ENCODE measurements at places on chromosomes 2 and 18.

DNA sequence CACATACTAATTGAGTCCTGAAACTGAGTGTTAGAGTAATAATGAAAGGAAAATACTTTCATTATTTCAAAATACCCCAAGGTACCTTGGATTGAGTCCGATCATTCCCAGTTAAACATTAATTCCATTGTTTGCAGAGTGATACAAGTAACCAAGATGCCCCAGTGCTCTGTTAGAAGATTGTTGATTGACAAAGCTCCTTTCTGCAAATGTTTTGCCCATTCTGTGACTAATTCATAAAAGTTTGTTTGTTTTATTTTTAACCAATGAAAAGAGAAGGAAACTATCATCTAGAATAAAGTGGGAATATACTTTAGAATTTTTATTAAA lies 124.0 kb downstream of the GULP1 start:
- DNase-seq: no peak

DNA sequence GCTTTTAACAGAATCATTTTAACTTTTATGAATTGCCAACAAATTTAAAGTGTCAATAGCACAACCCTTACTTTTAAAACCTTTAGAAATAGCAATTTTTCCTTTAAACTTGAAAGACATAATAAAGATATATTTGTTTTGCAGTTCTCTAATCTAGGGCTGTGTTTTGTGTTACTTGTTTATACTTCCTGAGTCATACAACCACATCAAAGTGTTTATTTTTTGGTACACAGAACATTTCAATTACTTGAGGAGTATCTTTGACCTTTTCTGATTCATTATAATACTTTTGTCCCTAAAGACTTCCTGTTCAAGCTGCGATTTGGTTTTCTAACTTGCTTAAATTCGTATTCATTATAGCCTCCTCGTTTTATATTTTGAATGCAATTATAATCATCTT lies 21.8 kb downstream of the TYW5 start:
- DNase-seq: no peak

DNA sequence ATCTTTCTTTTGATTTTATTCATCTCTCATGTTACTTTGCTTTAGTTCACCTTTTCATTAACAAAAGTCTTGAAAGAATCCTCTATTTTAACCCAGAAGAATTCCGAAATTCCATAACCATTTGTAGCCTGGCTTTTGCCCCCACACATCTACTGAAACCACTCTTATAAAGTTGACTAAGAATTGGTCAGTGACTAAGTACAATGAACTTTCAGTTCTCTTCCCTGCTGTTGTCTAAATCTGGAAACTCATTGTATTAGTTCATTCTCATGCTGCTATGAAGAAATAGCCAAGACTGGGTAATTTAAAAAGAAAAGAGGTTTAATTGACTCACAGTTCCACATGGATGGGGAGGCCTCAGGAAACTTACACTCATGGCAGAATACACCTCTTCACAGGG lies 49.9 kb upstream of the PNPT1 start:
- DNase-seq: no peak

DNA sequence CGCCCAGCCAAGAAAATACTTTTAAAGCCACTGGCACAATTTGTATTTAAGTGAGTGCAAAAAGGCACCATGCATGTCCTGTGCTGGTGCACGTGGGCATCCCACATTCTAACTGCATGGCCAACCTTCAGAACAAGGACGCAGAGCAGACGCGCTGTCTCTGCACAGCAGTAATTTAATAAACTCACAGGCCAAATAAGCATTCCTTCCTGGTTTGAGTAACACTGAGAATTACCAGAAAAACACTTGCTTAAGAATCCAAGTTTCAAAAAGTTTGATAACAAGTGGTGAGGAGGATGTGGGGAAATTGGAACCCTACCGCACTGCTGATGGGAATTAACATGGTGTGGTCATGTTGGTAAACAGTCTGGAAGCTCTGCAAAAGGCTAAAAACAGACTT lies 38.7 kb downstream of the RPL31 start:
- no peak for DNase-seq

GRCh38 chr2:156884216-156884615 lies 373.3 kb upstream of the GALNT5 start:
- DNase-seq: peak; percentile 78

- no peak for DNase-seq
Observed at GRCh38 chr2:66846887-66847286, 412.0 kb downstream of the MEIS1 start.

DNA sequence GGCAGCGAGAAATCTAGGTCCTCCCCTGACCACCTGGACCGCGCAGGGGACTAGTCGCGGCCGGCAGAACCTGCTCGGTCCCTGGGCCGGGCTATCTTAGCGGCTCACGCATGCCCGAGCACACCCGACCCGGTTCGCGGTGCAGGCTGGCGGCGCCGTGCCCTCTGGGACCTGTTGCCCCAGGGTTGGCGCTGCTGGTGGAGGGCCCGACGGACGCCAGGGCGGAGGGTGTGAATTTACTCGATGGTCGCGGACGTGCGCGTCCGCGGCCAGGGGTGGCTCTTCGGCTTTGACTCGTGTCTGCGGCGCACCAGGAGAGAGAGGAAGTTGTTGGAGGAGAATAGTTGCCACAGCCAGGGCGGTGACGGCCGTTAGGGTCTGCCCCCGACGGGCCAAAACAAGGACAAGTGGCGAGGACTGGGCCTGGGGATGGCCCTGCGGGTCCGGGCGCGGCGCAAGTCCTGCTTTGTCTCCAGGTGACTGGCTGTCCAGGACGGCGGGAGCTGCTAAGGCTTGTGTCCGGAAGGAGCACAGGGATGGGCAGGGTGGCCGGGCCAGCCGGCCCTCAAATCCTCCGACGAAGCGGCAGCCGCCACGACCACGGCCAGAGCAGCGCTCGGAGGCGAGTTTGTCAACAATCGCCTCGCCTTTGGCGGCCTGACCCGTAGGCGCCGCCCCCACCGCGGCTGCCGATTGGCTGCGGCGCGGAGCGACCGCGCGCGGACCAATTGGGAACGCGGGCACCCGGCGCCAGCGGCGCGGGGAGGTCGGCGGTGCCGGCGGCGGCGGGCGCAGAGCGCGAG lies 1.3 kb downstream of the BCL2L11 start:
- peak; percentile 93 for DNase-seq

- no peak for DNase-seq
Observed at GRCh38 chr18:2538844-2539243, 32.5 kb downstream of the METTL4 start.

GRCh38 chr2:105411720-105412407 lies 13.0 kb upstream of the FHL2 start:
- no peak for DNase-seq

GRCh38 chr2:31246184-31246852 lies 12.4 kb downstream of the EHD3 start:
- DNase-seq: no peak

DNA sequence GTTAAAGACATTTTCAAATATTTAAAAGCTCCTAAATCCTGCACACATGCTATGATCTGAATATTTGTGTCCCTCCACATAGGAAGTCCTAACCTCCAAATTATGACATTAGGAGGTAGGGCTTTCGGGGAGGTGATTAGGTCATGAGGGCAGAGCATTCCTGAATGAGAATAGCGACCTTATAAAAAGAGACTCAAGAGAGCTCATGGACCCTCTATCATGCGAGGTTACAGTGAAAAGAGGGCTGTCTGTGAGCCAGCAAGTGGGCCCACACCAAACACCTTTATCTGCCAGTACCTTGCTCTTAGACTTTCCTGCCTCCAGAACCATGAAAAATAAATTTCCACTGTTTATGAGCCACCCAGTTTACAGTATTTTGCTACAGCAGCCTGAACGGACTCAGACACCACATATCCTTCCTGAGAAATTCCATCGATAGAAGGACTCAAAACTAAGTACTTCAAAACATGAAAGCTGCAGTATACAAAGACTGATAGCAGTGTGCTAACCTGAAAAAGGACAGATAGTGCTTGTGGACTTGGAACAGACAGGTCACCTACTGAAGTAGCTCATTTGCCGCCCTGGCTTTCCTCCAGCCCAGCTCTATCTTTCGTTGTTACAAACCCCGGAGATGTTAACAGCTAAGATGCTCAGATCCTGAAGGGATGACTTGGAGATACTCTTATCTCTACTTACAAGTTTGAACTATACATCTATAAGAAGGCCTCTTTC lies 13.8 kb downstream of the FAM210A start:
- DNase-seq: no peak

DNA sequence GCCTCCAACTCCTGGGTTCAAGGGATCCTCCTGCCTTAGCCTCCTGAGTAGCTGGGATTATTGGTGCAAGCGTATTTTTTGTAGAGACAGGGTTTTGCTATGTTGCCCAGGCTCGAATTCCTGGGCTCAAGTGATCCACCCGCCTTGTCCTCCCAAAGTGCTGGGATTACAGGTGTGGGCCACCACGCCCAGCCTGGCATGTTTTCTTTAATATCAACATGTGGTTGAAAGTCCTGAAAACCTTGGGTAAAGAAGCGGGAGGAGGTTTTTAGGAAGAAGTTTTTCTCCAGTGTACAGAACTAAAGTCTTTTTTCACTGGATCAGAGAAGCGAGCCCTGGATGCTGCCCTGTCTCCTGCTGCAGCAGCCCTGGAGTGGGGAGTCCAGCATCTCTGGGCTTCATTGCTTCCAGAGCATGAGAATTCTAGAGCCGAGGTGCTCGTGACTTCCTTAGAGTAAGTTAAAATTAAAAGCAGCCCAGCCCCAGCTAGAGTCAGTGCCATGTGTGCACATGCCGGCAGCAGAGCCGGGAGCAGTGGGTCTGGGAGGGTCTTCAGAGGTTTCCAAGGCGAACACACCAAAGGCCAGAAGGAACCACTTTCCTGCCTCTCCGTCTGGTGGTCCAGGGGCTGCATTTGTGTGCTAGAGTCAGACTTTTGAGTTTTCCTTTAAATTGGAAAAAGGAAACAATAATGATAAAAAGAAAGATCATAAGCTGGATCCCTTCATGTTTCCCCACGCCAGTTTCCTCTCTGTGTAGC lies 31.2 kb downstream of the ITGB1BP1 start:
- DNase-seq: no peak

GRCh38 chr18:4734903-4735302 lies 279.8 kb upstream of the DLGAP1 start:
- DNase-seq: no peak

- no peak for DNase-seq
Observed at GRCh38 chr2:127576433-127577207, 41.1 kb downstream of the MYO7B start.

- DNase-seq: no peak
Observed at GRCh38 chr2:237315170-237315828, 98.7 kb downstream of the COL6A3 start.

Measured in NCI-H345 (cell line).